ENCODE measurements at places on chromosomes 11 and 22.

DNA sequence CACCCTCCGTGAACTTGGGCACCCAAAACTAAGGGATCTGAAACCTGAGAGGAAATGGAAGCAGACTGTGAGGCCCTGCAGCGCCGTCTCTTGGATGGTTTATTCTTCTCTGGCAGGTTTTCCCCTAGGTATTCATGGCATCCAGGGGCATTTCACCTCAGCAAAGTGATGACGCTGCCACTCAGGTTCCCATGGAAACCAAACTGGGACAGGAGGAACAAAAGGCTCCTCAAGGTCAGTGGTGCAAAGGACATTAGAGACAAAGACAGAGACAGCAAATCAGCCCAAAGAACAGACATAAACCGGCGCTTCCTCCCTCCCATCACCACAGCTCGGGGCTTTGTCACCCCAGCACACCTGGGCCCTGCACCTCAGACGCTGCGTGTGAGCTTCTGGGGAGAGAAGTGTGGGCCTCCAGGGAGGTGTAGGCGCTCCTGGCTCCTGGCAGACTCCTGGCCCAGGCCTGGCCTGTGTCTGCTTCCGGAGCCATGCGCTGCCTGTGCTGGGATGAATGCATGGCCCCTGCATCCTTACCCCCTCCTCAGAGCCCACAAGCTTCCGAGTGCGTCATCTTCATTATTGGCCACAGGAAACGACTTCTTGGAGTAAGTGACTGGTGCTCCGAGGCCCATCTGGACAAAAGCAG is 5.9 kb downstream of the TP53AIP1 start:
- DNase-seq = no peak

- DNase-seq = no peak
Measured at GRCh38 chr11:8345179-8345578, 81.5 kb upstream of the LMO1 start.

- no peak for DNase-seq
Measured at GRCh38 chr11:86673055-86673843, 833 bp upstream of the ME3 start.

GRCh38 chr22:49925525-49926128 is 7.2 kb downstream of the CRELD2 start:
- peak; percentile 44 for DNase-seq
